HTR-8/SVneo (cell line): ENCODE measurements at places on chromosomes 16 and 17.

GRCh38 chr17:81426393-81427172, 31.3 kb downstream of the BAHCC1 start:
- no peak for DNase-seq

- no peak for DNase-seq
Observed at GRCh38 chr16:89506791-89507191, 1.4 kb upstream of the SPG7 start.

DNA sequence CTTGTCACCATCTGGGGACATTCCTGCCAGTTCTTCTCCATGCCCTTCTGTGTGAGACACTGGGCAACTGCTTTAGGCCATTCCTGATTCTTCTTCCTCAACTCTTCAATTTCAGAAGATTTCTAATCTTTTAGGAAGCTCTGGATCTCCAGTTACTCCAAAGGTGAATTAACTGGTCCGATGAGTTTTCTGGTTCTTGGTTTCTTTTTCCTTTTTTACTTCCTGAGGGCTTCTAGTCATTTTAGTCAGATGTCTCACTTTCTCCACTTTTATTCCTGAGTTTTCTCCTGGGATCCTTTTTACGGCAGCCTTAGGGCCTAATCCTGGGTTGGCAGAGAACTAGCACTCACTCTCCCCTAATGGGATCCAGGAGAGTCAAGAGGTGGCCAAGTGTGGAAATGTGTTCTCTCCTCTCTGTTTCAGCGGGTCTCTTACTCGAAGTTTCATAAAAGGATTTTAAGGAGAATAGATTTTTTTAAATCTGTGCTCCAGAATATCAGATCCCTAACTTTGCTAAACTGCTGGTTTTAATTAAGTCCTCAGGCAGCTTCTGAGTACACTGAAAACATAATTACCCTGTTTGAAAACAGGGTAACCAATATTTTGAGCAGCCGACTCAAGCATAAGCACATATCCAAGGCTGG, 107.6 kb downstream of the RMI2 start:
- DNase-seq, result no peak

DNA sequence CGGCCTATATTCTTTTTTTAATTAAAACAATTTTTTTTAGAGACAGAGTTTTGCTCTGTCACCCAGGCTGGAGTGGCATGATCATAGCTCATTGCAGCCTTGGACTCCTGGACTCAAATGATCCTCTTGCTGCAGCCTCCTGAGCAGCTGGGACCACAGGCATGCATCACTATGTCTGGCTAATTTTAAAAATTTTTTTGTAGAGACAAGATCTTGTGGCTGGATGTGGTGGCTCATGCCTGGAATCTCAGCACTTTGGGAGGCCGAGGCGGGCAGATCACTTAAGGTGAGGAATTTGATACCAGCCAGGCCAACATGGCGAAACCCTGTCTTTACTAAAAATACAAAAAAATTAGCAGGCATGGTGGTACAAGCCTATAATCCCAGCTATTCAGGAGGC, 54.8 kb upstream of the MSI2 start:
- DNase-seq, result no peak

GRCh38 chr17:82108961-82109475, 11.0 kb upstream of the FASN start:
- DNase-seq, result no peak

DNA sequence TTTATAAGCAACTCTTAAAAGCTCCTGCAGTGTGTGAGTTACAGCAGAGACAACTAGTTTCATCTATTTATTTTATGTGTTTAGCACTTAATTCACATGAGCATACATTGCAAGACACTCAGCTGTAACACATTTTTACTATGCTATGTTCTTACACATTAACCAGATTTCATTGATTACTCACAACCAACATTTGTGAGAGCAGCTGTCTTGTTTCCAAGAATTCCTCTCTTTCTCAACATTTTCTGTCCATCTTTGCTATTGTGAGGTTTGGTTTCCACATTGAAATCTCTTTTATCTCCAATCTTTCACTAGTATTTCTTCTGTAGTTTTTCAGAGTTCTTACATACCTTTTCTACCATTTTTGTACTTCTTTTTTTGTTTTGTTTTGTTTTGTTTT, 51.2 kb downstream of the COPRS start:
- DNase-seq, result no peak
